ENCODE measurements at places on chromosomes 13 and 19.

GRCh38 chr13:111855191-111855590 is 211.8 kb upstream of the SOX1 start:
- no peak for DNase-seq

GRCh38 chr13:75151081-75151643 is 330.8 kb downstream of the TBC1D4 start:
- no peak for DNase-seq

DNA sequence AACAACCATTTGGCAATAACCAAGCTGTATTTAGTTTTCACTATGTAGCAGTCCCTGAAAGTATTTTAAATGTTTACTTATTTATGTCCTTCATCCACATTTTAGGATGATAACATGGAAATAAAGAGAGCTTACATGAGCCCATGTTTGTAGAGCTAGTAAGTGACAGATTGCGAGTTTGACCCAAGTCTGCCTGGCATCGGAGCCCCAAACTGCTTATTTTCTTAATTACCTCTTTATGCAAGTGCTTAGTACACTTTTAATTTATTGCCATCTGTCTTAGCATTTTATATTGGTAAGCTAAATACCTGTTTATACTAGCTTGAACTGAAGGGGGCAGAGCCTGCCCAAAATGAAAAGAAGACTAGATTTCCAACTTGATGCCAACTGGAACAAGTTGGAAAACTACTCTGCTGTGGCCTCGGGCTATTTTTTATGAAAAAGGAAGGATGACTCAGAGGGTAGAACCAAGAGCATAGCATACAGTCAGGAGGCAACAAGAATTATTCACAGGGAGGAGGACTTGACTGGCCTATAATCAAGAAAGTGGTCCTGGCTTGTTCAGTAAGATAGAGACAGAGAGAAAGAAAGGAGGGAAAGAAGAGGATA is 150.2 kb downstream of the NDFIP2 start:
- peak; percentile 76 for DNase-seq

DNA sequence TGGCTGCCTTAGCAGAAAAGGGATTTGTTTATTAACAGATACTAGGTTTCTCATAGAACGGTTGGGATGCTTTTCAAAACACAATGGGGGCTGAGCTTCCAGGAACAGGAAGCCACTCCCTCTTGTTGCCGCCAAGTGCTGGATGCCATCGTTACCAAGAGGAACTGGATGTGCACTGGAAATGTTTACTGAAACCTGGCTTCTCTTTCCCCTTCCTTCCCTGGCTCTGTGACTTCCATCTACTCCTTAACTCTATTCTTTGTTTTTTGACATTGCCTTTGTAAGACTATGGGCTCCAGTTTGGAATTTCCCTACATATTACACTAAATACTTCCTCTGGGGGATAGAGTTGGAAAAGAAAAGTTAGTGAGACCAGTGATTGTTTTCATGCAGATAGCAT is 11.7 kb upstream of the KL start:
- DNase-seq: no peak

DNA sequence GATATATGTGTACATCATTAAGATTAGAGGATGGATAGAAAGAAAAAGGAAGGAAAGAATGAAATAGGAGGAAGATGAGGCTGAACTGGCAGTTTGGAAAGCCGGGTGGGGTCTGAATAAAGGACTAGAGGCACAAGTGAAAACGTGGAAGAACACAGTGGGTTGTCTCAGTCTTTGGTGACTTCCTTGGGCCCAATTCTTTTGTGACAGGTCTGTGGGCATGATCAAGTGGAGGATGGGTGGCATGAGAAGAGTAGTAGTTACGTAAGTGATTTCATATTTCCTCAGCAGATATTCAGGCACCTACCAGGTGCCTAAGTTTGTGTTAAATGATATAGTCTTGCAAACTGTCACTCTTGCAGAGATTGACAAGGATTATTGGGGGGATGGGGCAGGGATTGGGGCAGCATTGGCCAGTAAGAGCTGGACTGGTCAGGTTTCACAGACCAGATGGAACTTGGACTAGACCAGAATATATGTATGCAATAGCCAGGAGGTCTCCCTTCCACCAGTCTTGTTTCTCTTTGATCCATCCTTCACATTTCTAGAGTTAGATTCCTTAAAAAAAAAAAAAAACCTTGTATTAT is 2.7 kb downstream of the TPP2 start:
- DNase-seq: no peak

GRCh38 chr13:111475488-111475887 is 155.0 kb downstream of the TEX29 start:
- DNase-seq: no peak

GRCh38 chr13:57345526-57345925 is 178.5 kb downstream of the PRR20E start:
- no peak for DNase-seq

- DNase-seq: no peak
Measured at GRCh38 chr19:6806488-6806887, 34.0 kb downstream of the VAV1 start.

GRCh38 chr13:85586856-85587255 is 212.4 kb downstream of the SLITRK6 start:
- DNase-seq: no peak

GRCh38 chr19:10260141-10260584 is 8.1 kb downstream of the MRPL4 start:
- no peak for DNase-seq

GRCh38 chr13:35157143-35157755 is 215.2 kb downstream of the NBEA start:
- DNase-seq: no peak

- no peak for DNase-seq
Measured at GRCh38 chr19:34985249-34986022, 14.7 kb upstream of the GRAMD1A start.

DNA sequence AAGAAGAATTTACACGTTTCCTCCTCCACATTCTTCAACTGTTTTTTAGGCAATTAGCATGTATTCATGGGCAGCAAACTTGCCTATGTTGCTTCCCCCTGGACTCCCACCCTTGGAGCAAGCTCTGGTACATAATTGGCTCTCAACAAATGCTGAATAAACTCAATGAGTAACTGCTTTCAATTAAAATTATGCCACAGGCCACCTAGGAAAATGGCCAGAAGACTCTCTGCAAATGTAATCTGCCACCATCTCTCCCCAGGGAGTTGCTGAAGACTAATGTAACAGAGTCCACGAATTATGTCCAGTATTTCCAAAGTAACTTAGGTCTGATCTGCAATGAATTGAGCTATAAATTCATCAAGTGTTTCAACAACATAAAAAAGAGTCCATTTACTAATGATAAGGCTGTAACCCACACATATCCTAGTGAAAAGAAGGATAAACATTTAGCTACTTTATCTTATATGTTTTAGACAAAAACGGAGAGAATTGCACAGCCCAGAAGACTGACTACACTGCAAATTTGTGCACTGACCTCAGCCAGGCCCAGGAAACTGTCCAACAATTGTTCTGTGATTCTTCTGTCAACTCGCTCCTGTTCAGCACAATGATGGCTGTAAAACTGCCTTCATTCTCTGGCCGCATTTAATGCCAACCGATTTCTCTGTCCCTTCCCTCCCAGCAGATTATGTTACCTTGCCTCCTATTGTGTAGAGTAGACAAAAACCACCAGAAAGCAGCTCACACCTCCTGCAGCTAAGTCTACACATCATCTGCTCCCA is 808.6 kb upstream of the ARGLU1 start:
- no peak for DNase-seq

- no peak for DNase-seq
Measured at GRCh38 chr13:110280231-110280813, 26.6 kb downstream of the COL4A1 start.

- DNase-seq: no peak
Measured at GRCh38 chr19:6778386-6778785, 5.9 kb downstream of the VAV1 start.

DNA sequence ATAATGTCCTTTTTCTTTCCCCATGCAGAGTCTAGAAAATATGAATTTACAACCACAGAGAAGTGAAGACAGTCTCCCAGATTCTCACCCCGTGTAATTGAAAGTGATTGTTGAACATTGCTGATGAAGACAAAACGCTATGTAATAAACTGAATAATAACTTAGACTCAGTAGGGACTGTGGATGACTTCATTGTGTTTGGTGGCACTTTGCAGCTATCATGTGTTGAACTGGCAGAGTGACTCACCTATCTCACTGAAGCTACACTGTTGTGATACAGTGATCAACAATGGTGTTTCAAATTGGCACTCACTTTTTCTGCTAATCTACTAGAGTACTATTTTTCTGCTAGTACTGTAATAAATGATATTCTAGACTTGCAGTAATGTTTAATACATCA is 261.3 kb downstream of the DACH1 start:
- no peak for DNase-seq

GRCh38 chr13:35700671-35701070 is 224.2 kb upstream of the MAB21L1 start:
- DNase-seq: peak; percentile 58

GRCh38 chr13:23377983-23378632 is 55.4 kb downstream of the SACS start:
- peak; percentile 99 for DNase-seq

DNA sequence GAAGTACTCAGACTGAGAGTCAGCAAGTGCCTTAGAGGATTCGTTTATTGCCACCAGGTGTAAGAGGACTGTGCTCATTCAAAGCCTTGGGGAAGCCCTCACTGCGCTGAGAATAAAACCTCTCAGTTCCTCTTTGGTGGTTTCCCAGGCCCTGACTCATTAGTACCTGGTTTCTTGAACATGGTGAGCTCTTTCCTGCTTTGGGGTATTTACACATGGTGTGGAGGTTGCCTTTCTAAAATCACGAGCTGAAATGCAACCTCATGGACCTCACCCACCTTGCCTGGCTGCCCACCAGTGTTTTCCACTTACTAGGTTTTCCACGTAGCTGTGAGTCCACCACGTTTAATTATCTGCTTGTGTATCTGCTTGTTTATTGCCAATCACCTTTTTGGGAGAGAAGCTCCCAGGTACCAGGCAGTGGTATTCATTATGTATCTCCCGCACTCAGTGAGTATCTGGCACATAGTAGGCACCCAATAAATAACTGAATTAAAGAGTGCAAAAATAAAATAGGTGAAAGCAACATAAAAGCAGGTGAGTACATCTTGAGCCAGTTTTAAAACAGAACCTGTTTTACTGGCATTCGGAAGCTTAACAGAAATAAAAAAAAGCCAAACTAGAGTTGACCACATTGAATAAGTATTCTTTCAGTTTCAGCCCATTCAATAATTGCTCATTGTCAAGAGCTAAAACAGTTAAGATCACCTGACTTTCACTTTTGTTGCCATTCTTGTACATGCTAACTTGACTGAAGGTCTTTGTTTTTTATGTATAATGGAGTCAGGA is 533.0 kb downstream of the MYO16 start:
- no peak for DNase-seq
